ENCODE measurements at places on chromosomes 16 and 17. TPM values are rescaled to one million over a fixed set of nuclear protein-coding genes. Genes with fewer than 3 reads are reported as not detected.

- DNase-seq = peak; percentile 83
These were observed 38.5 kb downstream of the PIGL start for GRCh38 chr17:16255481-16255921.

The KRT25 gene
- not detected for polyA plus RNA-seq

The KRT39 gene
- polyA plus RNA-seq = not detected

The ERI2 gene
- polyA plus RNA-seq = 5.4 TPM

DNA sequence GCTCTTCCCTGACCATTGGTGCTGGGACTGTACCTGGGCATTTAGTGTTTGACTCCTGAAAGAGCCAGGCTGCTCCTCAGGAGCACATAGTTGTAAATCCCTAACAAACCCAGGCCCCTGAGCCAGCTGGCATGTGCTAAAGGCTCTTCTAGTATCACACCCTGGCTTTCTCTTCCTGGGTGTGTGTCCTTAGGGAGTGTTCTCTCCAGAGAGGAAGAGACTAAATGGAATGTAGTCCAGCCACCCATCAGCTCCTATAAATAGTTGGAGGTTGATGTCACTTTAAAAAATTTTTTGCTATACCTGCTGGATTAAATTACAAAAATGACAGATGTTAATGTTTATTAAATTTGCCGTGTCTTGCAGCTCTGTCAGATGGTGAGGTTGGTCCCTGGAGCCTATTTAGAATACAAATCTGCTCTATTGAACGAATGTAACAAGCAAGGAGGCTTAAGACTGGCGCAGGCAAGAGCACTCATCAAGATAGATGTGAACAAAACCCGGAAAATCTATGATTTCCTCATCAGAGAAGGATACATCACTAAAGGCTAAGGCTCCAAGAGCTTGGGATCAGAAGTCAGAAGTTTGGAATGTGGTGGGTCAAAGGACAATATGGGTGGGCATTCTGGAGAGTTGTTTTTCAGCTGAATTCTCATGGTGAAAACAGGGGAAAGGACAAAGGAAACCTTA lies 13.1 kb upstream of the DUSP14 start:
- DNase-seq = no peak

DNA sequence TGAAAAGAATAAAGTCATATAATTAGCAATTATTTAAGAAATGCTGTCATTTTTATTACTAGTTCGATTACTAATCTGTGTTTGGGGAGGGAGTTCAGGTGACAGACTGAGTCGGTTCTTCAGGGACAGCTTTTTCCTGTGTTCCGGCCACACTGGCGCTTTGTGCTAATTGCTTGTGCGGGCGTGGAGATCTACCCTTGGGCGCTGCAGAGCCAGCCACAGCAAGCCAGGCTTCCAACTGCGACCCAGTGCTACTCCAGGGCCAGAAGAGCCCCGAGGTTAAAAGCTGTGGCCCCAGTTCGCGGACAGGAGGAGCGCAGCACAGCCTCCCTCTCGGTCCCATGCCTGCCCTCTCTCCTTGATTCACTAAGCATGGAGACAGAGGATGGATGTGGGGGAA lies 6.5 kb upstream of the OR2C1 start:
- DNase-seq = no peak

DNA sequence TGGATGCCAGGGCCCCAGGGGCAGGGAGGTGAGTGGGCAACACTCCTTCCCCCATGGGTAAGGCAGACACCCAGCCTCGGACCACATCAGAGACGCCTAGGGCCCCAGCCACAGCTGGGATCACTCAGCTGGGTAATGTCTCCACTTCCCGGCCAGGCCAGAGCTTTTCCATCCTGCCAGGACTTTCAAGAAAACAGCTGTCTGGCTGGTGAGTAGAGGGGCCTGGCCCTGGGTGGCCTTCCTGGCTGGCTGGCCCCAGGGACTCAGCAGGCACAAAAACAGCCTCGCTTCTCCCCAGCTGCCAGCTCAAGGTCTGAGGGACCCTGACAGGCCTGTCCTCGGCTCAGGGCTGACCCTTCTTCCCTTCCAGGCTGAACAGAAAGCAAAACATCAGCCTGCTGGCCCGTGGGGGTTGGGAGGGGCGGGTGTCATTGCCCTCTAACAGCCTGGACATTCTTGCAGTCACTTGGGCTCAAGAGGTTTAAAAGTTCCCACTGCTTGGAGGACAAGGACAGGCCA lies 45.3 kb upstream of the JPH3 start:
- peak; percentile 86 for DNase-seq

The HEXD gene
- polyA plus RNA-seq = 22.5 TPM

GRCh38 chr17:73748508-73748907 lies 104.3 kb upstream of the SDK2 start:
- DNase-seq = no peak

GRCh38 chr16:69520800-69521602 lies 44.8 kb upstream of the NFAT5 start:
- DNase-seq = no peak

The IQCK gene
- 5.1 TPM for polyA plus RNA-seq

Measured in right cardiac atrium (tissue), 5 donors.